DMS 273 treated with DMSO at 0.1 percent for 48 hours (cell line): ENCODE measurements at places on chromosomes 6 and 20.
A peak's percentile ranks its signal among the peaks of the same experiment; 100 is the strongest.

DNA sequence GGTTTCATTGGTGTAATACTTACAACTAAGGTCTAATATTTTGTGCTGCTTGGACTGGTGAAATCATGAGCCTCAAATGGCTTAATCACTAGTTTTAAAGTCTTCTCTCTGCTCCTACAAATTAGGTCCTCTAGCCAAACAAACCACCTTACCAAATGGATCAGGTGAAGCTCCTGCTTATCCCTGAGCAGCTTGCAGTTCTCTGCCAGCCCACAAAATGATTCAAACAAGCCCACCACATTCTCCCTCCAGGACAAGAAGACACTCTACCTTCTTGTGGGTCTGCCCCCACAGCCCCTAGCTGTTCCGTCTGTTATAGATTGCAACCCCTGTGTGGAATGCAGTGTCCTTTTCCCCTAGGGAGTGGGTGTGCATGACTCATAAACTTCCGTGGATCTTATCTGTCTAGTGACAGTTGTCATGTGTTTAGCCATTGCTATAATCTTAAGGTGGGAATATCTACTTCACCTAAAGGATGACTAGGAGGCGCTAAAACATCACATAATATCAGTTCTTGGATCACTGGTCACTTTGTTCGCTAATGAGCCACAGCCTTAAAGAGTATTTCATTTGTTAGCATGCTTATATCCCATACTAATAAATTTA, 940.5 kb upstream of the MANEA start:
- peak; percentile 5 for DNase-seq

DNA sequence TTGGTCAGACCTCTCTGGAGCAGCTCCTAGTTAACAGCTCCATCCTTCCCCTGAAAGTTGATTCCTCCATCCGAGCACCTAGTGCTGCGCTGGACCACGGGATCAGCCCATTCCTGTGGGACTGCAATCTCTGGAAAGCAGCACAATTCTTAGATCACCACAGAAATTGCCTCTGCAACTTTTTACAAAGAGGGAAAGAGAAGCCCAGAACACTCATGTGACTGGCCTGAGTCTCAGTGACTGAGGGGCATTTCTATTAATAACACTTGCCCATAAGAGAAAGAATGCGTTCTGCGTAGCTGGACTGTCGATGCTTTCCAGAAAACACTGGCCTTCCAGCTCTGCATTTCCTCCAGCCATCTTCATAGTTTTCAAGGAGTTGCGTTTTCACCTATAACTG, 18.3 kb downstream of the MPC1 start:
- no peak for DNase-seq

- DNase-seq, result no peak
These were observed 6.3 kb upstream of the SMIM28 start for GRCh38 chr6:138371452-138371711.

DNA sequence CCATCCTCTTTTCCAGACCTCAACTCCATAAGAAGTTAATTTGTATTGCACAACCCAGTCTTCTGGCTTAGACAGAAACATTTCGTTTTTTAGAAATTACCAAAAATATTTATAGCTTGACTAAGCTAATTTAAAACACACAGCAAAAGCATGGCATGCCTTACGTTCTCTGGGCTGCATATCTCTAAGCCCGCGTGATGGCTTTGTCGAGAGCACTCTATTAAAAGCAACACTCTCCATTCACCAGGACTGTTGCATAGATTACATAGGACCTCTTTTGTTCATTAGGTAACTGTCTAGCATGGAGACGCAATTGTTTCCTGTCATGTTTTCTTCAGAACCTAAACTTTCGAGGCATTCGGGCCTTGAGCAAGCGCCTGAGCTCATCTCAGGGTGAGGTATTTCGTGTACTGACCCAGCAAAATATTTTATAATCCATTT, 104.5 kb downstream of the IBTK start:
- no peak for DNase-seq

- no peak for DNase-seq
These were observed 33.2 kb upstream of the NCOA3 start for GRCh38 chr20:47468290-47469050.

DNA sequence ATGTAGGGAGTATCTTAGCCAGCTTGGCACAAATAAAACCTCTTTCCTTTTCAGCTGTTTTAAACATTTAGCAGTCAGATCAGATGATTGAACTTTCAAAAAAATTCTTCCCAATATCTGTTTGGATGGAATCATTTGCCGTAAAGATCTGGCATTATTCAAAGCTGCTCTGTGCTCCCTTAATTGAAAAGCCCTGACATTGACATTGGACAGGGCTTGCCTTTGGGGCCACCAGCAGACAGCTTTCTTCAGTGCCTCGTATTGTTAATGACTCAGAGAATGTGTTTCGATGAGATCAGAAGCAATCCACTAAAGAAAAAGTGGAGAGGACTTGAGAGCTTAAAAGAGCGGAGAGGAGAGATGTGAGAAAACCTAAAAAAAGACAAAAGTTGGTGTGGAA, 343.5 kb downstream of the NRN1 start:
- no peak for DNase-seq

DNA sequence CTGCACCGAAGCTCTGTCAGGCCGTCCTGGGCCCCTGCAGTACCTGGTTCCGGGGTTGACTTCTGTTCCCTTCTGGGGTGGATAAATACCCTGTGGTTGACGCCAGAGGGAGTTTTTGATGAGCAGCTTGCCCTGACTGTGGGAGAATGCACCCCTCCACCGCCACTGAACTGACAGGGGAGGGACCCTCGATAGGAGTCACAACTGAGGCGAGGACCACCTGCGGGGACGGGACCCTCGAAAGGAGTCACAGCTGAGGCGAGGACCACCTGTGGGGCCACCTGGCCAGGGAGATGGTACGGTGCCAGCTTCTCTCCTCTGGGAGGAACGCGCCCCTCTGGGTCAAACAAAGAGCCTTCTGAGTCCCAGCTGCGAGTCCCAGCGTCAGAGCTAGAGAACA, 100.1 kb upstream of the FRMD1 start:
- DNase-seq, result no peak

GRCh38 chr6:18171871-18172270, 16.6 kb downstream of the KDM1B start:
- no peak for DNase-seq

GRCh38 chr6:112946051-112946450, 598.9 kb downstream of the RFPL4B start:
- DNase-seq, result no peak

DNA sequence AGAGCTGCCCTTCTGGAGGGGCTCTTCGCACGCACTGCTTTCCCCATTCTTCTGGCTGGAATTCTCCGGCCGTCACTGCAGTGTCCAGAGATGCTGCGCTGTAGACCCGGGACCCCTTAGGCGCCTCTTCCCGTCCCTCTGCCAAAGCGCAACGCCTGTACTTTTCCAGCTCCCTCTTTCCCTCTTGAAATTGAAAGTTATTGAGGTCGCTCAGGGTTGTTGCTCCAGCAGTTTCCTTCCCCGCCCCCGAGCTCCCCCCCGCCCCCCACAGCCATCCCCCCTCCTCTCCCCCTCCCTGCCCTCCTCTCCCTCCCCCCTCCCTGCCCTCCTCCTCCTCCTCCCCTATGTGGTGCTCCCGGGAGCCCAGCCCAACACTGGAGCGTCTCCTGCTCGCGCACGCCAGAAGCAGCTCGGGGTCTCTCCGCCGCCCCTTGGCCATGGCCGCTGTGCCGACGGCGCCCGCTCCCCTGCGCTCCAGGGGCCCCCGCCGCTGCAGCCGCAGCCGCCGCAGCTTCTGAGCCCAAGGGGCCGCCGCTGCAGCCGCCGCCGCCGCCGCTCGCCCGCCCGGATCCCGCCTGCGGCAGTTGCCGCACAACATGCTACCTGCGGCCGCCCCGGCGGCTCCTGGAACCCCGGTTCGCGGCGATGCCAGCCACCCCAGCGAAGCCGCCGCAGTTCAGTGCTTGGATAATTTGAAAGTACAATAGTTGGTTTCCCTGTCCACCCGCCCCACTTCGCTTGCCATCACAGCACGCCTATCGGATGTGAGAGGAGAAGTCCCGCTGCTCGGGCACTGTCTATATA, at the start of gene RSPO3:
Gene RSPO3, plus strand, starts transcription at position 374 of the 804 bp plus-strand sequence. CDS start 522 bp downstream, outside the sequence.
- DNase-seq, result no peak

GRCh38 chr6:54846857-54847674, 495 bp downstream of the FAM83B start:
- DNase-seq, result no peak

- DNase-seq, result no peak
These were observed 153.9 kb downstream of the RNASET2 start for GRCh38 chr6:166802401-166802800.

DNA sequence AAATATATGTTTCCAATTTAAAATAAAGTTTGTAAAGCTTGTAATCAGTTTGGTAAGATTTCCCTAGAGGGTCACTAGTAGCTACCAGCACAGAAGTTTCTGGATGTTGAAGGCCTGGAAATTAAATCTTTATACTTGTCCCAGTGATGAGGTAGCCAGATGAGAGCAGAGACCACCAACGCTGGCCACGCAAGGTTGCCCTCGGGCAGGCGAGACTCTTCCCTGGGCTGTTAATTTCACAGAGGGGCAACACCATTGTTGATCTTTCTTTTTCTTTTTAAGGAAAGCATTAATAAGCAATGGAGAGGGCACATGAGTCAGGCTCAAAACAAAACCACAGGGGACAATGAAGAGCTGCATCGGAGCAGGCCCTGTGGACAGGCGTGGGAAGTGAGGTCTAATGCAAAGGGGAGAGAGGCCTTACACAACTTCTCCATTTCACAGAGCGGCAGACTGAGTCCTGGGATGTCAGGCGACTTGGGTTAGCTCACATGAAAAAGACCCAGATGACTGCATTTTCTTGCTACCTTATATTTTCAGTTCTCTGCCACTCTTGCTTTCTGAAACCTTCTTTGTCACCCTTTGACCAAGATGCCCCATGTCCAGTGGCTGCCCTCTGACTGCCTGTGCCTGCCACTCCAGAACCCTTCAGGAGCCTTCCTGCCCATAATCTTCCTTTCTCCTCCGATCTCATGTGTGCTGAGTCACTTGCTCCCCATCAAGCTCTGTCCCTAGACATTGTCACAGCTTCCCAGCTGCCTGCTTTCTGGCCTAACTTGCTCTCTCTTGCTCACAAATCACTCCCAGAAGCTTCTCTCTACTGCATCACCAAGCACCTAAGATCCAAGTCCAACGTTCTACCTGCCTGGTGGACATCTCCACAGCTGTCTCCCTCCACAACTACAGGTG, 107.7 kb upstream of the CDYL start:
- no peak for DNase-seq
